ENCODE measurements at places on chromosomes 2 and 18.

DNA sequence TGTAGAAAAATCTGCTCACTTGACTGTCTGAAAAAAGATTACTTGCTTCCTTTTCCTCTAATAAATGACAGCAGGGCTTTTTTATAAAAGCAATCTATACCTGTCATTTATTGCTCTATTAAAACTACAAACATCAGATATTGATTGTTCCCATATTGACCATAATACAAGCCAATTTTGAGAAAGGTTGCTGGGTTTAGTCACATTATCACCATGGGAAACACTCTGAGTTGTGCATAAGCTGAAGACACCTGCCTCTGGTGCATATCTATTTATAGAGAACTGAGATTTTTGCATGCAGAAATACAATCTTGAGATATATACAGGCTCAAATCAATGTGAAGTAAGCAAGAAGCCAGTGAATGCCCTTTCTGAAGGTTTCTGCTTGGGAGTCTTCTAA, 853.9 kb downstream of the DCC start:
- DNase-seq = no peak

DNA sequence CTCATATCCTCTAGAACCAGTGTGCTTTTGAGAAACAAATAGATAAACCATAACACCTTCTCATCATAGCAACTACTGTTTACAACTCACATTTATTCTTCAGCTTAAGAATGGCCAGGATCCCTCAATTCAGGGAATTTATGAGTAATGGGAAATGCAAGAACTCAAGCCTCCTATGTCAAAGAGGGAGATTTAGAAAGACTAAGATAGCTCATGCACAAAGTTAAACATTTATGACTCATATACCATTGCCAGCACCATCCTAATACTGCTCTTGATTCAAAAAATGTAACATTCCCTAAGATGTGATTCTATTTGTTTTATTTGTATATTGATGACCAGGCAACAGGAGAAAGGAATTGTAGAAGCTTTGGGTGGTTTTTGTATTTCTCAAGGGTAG, 172.8 kb downstream of the CYP26B1 start:
- no peak for DNase-seq

GRCh38 chr18:50306944-50307343, 19.5 kb upstream of the CXXC1 start:
- DNase-seq = no peak

GRCh38 chr2:163121483-163121882, 282.9 kb upstream of the KCNH7 start:
- no peak for DNase-seq

DNA sequence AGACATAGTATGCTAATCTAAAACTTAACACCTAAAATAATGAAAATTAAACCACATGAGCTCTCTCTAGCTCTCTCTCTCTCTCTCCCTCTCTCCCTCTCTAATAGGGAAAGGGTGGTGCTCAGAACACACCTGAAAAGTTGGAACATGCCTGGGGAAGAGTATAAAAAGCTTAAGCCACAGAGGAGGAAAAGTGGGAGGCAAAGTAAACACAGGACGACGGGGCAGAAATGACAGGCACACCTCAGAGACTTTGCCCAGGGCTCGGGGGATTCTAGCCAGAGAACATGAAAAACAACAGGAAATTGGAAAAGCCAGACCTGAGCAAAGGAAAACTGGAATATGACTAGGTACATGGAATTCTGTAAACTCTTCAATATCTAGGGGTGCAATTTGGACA, 666.1 kb downstream of the BCL11A start:
- DNase-seq = no peak

DNA sequence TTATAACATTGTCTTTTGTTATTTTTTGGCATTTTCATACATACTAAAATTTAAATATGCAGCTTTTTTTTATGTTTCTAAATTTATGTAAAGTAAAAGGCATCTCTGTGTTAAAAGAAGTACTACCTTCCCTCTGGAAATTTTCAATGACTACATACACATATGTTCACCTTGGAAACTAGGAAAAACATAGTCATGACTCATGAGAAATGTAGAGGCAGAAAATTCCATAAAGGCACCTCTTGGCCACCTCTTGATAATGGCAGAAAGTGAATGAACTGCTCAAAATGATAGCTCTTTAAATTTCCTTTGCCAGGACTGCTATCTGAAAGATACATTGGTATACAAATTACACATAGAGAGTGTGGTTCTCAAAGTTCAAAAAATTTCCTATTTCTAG, 889.1 kb upstream of the ZEB2 start:
- no peak for DNase-seq

All from stimulated activated CD8-positive, alpha-beta memory T cell treated with anti-CD3 and anti-CD28 coated beads, Interleukin-15, amount 100 ng/mL, for 48 hours (primary cell).